ENCODE measurements at places on chromosomes 16 and 17.

DNA sequence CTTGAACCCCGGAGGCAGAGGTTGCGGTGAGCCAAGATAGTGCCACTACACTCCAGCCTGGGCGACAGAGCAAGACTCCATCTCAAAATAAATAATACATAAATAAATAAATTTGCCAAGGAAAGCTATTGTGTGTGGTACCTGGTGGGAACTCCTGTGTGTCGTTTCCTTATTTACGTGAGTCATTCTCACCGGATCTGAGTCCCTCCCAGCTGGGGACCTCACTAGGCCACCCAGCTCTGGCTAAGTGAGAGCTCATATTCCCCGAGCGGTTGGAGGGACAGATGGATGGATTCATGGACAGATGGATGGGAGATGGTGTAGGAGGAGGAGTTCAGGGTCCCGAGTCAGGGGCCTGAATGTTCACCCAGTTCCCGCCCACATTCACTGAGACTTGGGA lies 22.9 kb upstream of the C1QL1 start:
- DNase-seq: peak; percentile 42

DNA sequence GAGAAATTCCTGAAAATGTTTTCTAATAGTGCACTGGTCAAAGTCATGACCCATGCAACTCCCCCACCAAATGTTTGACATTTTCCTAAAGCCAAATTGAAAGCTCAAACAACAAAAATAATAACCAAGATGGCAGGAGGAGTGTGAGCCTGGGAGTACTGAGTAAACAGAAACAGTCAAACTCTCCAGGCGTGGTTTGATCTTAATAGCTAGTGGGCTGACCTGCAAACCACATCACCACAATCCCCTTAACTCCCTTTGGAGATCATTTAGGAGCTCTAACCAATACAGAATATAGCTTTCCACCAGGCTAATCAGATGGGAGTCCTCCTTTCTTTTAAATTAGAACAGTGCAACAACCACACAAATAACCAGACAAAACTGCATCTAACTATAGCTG lies 19.2 kb upstream of the MEIOC start:
- no peak for DNase-seq

DNA sequence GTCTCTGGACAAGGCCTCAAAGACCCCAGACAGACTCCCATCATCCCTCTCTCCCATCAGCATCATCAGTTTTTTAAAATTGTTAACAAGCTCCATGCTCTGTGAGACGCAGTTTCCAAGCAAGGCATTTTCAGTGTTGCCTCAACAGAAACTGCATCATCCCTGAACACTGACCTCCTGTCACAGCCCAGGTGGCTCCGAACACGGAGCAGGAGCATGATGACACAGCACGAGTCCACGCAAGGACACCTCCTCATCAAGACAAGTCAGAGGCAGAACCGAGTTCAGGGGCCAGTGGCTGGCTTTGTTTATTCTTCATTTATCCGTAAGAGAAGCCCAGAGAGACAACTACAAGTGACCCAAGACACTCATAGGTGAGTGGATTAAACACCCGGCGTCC lies 91.4 kb downstream of the ANKRD11 start:
- no peak for DNase-seq

GRCh38 chr17:64240741-64241347 lies 22.2 kb downstream of the TEX2 start:
- DNase-seq: no peak

GRCh38 chr16:55189224-55189623 lies 134.8 kb upstream of the IRX6 start:
- DNase-seq: no peak

- no peak for DNase-seq
These were observed 4.8 kb upstream of the MT2A start for GRCh38 chr16:56603589-56603988.

GRCh38 chr17:75779987-75780889 lies 4.4 kb upstream of the UNK start:
- no peak for DNase-seq

- DNase-seq: no peak
These were observed at the start of gene CD7 for GRCh38 chr17:82317394-82318168. Gene CD7 (minus strand): TSS chr17:82317608. CDS start chr17:82317495, 113 bp downstream.

GRCh38 chr16:58605562-58605961 lies 24.1 kb downstream of the CNOT1 start:
- no peak for DNase-seq

- DNase-seq: no peak
These were observed 271.0 kb downstream of the C16orf95 start for GRCh38 chr16:87046235-87046634.

DNA sequence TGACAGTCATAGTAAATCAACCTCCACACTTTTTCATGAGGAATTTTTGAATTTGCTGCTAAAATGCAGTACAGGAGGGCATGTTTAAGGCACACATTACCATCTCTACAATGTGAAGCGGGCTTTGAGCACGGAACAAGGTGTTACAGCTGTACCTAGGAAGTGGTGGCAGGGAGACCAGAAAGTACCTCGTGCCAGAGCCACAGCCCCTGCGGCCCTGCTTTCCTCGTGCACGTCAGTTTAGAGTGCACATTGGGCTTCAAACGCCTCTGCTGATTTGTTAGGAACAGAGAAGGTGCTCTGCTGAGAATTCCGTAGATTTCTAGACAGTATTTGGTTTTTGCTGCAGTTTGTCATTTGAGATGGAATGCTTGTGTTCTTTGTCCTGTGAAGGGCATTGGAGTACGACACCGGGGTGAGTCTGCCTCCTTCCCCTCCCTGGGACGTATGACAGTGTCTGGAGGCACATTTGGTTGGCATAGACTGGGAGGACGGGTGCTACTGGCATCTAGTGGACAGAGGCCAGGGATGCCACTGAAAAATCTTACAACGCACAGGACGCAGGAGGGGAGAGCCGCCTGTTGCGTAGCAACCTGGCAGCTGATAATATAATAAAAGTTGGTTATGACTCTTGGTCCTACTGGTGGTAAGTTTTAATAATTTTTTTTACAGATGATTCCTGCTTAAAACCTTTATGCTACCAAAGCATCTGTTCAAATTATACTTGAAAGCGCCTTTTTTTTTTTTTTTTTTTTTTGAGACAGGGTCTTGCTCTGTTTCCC lies 9.1 kb downstream of the FOXK2 start:
- DNase-seq: peak; percentile 54

GRCh38 chr16:77273-77806 lies 685 bp upstream of the MPG start:
- no peak for DNase-seq

DNA sequence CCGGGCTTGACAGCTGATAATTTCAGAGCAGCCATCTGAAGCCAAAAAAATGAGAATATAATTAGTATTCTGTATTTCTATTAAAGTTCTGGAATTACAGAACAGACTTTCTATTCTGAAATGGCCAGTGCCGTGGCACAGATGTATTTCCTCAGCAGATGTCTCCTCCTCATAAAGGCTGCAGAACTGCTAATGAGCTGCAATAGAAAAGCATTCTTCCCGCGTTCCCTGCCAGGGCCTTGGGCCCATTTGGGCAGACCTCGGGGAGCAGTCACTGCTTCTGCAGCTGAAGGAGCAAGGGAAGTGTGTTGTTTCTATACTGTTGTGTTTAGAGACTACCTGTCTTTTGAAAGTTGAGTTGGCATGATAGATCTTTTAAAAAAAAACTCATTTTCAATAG lies 152.6 kb upstream of the CACNG5 start:
- DNase-seq: no peak

DNA sequence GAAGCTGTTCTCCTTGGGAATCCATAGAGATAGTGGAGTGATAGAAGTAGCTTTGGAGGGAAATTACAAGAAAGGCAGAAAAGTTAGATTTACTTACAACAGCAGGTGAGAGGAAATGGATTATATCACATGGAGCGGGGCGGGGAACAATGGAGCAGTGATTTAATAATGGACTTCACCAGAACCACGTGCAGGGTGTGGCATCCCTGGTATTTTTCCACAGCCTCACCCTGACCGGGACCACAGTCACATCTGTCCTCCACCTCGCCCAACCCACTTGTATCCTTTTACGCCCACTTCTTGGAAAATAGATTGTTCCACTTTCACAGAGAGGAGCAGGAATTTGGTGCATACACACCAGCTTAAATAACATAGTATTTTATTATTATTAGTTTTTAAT lies 15.9 kb upstream of the CYB5B start:
- no peak for DNase-seq

GRCh38 chr16:85733155-85733838 lies 17.6 kb downstream of the C16orf74 start:
- DNase-seq: no peak

- no peak for DNase-seq
These were observed 106.3 kb downstream of the C16orf95 start for GRCh38 chr16:87210894-87211293.

GRCh38 chr17:7834542-7834956 lies 532 bp downstream of the KDM6B start:
- DNase-seq: no peak

DNA sequence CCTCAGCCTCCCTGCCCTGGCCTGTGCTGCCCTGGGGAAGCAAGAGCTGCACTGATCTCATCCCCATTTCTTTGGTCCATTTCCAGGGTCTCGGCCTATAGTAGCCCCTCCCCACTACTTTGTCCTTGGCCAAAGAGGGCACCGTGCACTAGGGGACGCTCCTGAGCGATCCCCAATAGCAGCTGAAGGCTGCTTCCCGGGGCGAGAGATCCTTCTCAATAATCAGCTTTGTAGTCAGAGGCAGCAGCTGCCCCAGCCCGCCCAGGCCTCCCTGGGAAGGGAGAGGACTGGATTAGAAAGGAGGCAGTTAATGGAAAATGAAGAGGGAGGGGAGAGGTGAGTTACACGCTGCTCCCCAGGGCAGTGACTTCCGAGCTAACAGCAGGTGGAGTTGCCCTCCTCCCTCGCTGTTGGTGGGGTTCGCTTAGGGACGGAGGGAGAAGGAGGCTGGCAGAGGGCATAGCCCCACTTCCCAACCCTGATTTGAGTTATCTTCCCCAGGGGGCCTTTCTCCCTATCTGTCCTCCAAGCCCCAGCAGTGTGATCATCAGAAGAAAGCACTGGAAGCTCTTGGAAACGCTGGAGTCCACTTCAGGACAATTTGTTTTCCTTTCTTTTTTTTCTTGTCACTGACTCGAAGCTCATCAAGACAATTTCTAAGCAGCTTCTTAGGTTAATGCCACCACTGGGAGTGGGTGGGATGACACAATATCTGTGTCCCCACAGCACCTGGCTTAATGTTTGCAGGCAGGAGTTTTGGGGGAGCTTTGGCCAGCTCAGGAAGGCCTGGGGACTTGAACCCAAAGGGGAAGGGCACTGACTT lies 2.6 kb downstream of the MXRA7 start:
- no peak for DNase-seq

DNA sequence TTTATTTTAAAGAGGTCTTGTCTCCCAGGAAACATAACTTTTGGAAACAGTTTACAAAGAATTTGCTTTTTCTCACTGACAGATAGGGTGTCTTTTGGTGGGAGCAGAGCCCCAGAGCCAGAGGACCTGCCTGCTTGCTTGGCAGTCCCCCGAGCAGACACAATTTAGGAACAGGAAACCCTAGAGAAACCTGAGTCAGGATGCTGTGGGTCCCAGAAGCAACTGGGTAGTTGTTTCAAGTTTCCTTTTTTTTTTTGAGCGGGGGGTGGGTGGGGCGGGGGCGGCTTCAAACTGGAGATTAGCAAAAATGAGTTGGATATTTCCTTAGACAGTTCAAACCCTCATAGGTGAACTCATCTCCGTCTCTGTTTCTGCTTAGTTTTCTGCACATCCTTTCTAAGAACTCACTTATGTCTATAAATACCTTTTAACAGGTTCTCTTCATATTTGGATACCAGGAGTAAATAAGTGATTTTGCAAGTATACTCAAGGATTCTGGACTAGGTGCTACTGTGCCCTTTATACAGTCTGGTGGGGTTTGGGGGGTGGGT lies 135.1 kb downstream of the PRKCA start:
- DNase-seq: no peak

- no peak for DNase-seq
These were observed 51.6 kb downstream of the N4BP1 start for GRCh38 chr16:48558371-48558841.

- DNase-seq: no peak
These were observed 6.4 kb downstream of the WNT3 start for GRCh38 chr17:46811978-46812583.

GRCh38 chr17:37607637-37608331 lies 1.4 kb downstream of the SYNRG start:
- DNase-seq: no peak

- no peak for DNase-seq
These were observed 211.9 kb downstream of the GSG1L start for GRCh38 chr16:27851586-27851985.

- DNase-seq: no peak
These were observed 893 bp downstream of the TRIM25 start for GRCh38 chr17:56913000-56913311.

DNA sequence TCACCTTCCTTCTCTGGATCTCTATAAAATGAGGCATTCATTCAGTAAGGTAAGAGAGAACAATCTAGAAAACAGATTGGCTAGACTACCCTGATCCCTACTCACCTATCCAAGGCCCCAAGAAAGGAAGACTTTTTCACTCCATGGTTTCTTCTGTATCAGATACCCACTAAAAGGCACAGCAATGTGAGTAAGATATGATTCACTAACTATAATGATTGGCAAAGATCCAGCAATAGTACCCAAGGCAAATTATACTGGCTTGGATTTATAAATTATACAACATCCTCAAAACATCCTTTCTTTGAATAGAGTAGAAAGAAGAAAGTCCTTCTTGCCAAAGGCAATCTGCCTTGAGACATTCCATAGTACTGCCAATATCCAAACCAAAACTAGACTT lies 1432.0 kb upstream of the GOT2 start:
- DNase-seq: peak; percentile 36

- no peak for DNase-seq
These were observed 68.6 kb downstream of the SDK2 start for GRCh38 chr17:73575470-73576221.

GRCh38 chr17:57021226-57021940 lies 43.5 kb downstream of the SCPEP1 start:
- no peak for DNase-seq

- DNase-seq: no peak
These were observed 1.8 kb downstream of the KRT15 start for GRCh38 chr17:41516830-41517283.

GRCh38 chr16:86573646-86574508 lies 4.5 kb upstream of the FOXL1 start:
- no peak for DNase-seq

GRCh38 chr16:52068447-52069074 lies 478.4 kb downstream of the TOX3 start:
- no peak for DNase-seq

- peak; percentile 94 for DNase-seq
These were observed 8.3 kb upstream of the NLK start for GRCh38 chr17:28033972-28034714.
